ENCODE measurements at places on chromosomes 7 and 10.

DNA sequence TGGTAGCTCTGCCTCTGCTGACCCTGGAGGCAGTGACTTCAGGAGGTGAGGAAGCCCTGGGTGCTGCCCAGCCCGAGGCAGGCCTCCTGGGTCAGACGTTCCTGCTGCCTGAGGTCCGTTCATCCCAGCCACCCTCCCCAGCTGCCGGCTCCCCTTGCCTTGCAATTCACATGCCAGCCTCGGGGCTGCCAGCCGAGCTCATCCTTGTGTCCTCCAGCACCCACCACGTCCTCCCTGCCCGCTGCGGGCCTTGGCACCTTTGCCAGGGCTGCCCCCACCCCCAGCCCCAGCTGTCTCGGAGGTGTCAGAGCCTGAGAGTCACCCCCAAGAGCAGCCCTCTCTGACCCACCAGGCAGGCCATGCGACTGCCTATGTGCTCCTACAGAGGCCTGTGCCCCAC is 162.1 kb upstream of the RNF32 start:
- no peak for DNase-seq

- no peak for DNase-seq
Measured at GRCh38 chr7:87361320-87361719, 15.9 kb downstream of the CROT start.

GRCh38 chr10:79018521-79019011 is 50.2 kb upstream of the ZMIZ1 start:
- DNase-seq: no peak

DNA sequence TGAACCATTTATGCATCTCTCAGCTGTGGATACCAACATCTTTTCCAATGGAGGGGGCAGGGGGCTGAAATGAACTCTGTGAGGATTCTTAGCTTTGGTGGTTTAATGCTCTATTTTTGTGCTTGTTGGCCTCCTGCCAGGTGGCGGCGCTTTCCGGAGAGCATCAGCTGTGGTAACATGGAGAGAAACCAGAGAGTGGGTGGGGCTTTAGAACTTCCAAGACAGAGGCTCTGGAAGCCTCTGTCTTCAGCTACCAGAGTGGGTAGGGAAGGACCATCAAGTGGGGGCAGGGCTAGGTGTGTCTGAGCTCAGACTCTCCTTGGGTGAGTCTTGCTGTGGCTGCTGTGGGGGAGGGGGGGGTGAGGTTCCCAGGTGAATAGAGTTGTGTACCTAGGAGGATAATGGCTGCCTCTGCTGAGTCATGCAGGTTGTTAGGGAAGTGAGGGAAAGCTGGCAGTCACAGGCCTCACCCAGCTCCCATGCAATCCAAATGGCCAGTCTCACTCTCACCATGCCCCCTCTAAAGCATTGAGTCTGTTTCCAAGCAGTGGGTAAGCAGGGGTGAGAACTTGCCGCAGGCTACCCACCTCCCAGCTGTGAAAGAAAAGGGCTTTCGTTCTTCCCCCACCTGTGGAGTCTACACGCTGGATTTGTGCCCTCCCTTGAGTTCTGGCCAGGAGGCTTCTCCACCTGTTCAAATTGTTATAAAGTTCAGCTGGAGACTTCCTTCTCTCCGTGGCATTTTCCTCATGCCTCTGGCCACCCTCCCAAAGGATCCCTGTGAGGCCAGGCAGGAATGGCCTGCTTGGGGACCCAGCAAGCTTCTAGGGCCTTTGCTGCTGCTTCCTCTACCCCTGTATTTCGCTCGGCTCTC is 527.0 kb downstream of the NEBL start:
- no peak for DNase-seq

DNA sequence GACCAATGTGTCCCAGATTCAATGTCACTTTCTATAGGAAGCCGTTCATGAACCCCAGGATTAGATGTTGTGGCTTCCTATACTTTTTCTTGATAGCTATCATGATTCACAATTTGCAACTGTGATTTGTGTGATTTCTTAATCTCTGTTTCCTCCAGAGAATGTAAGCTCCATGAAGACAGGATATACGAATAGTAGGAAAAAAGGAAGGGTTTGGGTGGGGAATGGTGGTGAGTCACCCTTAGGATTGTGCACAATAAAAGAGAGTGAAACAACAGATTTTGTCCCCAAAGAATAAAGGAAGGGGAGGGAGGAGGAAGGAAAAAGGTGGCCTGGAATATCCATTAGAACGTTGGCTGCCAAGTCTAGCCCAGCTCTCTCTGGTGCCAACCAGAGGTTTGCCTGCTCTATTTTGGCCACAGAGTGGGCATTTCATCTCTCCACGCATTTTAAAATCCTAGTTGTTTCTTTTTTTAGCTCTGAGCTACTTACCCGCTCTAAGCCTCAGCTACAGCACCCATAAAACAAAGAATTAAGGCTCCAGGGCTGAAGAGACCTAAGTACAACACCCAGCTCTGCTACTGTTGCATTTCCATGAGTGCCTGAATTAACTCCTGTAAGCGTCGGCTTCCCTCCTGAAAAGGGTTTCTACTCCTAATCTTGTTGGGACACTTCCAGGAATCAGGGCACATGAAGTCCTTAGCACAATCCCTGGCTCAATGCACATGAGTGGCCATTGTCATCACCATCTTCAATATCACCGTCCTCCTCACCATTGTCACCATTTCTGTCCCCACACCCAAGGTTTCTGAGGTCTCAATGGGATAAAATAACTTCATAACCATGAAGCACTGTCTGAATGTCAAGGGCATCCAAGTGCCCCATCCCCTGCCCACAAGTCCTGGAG is 3.5 kb downstream of the HK1 start:
- DNase-seq: no peak

DNA sequence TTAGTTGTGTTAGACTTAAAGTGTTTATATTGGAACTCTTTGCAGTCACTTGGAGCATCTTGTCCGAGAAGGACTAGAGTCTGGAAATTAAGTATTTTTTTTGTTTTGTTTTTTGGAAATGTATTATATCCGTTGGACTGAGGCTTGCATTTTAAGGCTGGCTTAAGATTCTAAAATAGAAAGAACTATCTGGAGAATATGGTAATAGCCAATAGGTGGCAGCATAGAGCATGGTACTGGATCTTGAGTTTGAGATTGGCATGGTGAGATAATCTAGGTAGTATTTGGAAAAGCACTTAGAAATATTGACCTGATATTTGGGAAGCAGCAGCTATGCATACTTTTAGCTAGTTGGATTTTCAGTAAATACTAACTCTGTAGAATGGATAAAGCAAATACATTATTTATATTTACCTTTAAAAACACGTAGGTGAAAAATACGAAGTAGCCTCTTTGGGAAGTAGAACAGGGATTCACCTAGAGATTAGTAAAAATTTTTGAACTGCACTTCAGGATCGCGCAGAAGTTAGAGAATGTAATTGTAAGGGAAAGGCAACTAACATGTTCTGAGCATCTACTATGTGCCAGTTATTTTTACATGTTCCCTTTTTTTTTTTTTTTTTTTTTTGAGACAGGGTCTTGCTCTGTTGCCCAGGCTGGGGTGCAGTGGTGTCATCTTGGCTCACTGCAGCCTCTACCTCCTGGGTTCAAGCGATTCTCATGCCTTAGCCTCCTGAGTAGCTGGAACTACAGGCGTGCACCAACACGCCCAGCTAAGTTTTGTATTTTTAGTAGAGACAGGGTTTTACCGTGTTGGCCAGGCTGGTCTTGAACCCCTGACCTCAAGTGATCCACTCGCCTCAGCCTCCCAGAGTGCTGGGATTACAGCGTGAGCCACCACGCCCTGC is 78.6 kb downstream of the LCOR start:
- peak; percentile 17 for DNase-seq

GRCh38 chr7:4056552-4057288 is 625.4 kb upstream of the FOXK1 start:
- DNase-seq: no peak

DNA sequence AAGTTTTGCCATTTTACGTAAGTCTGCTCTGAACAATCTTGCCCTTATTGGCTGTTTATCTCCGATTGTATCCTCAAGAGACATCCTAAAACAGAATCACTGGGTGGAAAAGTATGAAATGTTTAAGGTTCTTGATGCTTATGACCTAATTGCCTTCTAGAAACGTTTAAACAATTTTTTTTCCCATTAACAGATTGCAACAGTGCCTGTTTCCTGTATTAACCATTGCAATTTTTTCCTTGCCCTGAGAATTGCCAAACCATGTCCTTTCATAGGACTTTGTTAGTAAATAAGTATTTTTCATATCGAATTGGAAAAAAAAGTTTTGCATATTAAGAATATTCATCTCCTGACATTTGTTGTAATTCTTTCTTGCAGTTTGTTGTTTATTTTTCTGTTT is 639.8 kb downstream of the INHBA start:
- no peak for DNase-seq

All from NCI-H1694 treated with DMSO at 0.1 percent for 48 hours (cell line).